ENCODE measurements at places on chromosomes 2 and 18.

DNA sequence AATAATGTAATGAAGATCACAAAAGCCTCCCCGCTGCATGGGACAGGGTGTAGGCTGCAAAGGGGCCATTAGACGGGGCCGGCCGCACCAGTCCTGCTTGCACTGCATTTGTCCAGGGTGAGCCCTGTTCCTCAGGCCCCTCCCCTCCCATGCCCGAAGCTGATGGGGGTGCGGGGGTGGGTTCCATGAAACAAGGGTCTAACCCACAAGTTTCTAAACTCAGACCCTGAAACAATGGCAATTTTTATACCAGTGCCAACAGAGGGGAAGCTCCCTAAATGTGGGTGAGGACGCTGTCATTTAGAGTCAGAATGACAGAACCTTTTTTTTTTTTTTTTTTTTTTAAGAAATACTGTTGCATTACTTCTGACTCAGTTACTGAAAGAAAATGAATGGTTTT lies 39.7 kb downstream of the HS6ST1 start:
- DNase-seq, result no peak

DNA sequence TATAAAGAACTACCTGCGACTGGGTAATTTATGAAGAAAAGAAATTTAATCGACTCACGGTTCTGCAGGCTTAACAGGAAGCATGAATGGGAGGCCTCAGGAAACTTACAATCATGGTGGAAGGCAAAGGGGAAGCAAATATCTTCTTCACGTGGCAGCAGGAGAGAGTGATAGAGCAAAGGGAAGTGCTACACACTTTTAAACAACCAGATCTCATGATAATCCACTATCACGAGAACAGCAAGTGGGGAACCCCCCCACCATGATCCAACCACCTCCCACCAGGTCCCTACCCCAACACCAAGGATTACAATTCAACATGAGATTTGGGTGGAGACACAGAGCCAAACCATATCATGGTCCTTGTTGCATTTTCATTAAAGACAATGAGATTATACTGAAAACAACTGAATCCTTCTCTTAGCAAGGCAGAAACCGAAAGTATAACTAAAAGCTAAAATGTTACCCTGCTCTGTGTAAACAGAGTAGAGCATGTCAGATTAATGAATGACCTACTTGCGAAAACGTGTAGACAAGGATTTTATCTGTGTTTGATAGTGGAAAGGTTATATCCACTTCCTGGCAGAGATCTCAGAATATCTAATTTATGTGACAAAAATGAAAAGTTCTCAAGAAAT lies 60.1 kb upstream of the RBBP8 start:
- no peak for DNase-seq

DNA sequence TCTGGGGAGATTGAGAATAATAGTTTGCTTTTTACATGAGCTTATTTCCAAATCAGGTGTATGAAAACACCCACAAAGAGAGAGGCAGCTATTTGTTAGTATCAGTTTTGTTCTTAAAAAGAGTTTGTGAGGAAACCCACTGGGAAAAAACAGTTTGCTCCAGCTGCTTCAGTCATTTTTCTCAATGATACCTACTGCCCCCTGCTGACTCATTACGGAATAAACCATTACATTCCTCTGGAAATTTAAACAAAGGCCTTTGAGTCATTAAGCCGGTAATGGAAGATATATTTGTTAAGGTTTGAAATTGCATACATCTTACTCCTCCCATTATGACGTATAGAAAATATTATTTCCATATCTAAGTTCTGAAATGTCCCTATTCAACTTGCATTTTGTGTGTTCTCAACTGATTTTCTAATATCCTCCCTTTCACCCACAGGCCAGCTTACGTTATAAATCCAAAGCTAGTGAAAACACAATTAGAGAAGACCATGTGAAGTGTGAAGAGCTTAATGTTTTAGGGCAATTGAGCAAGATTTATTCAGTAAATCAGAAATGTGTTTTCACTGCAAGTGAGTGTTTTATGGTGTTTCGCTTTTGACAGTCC lies 761.6 kb downstream of the DSC3 start:
- DNase-seq, result peak; percentile 44

DNA sequence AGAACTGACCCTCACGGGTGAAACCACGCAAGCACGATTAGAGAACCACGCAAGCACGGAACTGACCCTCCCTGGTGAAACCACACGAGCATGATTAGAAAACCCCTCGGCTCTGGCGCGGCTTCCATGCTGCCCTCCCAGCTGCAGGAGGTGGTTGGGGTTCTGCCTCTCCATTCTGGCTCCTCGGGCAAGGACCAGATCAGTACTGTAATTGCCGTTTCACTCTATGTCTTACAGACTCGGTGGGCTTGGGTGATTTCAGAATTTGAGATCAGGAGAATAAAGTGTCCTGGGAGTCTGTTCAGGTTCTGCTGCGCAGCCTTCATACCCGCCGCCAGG lies 58.3 kb upstream of the KCNG2 start:
- DNase-seq, result no peak

- no peak for DNase-seq
These were observed 125.3 kb upstream of the ZEB2 start for GRCh38 chr2:144645083-144645778.

DNA sequence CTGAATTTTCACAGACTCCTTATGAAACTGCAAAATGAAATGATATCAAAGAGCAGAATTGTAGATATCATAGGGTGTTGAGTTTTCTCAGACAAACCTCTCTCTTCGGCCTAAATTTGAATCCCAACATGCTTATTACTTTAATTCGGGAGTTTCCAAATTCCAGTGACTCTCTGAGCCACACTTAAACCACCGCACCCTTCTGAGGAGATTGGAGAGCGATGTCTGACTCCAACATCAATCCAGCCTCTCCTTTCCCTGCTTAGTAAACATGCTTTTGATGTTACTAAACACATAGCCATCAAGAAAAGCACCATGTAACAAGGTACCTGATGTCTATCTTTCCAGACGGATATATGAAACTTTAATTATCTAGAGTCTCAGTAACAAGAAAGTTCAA lies 103.1 kb upstream of the ARHGAP28 start:
- no peak for DNase-seq

DNA sequence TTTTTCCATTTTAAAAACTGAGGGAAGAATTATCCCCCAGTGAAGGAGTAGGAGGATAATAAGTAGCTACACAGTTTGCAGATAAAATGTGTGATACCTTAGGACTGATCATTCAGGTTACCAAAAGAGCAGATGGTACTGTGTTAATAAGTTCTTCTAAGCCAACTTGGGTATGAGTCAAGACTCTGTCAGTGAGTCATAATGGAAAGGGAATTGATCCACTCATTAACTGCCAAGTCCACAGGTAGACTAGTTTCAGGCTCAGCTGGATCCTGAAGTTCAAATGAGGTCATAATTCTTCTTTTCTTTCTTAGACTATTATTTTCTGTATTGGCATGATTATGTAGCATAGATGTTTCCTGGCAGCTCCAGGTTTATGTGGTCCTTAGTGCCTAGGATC lies 142.4 kb upstream of the ALPP start:
- peak; percentile 12 for DNase-seq

DNA sequence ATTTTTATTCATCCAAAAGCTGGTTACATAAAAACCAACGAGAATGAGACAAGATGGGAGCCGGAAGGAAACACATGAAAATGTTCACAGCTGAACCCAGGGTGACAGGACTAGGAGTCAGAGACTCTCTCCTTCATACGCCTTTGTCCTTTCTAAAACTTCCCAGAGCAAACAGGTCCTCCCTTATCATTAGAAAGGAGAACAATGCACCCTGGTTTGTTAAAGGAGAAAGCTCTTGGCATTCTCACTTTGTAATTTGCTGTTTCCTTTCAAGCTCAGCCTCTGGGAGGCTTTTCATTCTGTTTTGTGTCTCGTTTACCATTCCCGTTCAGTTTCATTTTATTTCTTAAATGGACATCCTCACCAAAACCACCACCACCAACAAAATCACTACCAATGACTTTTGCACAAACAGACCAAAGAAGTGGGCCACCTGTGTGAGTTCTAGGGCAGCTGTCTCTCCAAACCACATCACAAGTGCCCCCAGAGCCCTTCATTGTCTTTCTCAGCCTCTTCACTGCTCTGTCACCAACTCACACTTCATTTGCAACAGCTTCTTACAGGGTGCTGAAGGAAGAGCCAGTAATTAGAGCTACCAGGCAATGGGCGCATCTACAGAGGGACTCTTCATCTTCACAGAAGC lies 105.3 kb downstream of the HDAC4 start:
- DNase-seq, result no peak

- no peak for DNase-seq
These were observed 125.5 kb downstream of the MC4R start for GRCh38 chr18:60247103-60247502.

- no peak for DNase-seq
These were observed 76.4 kb downstream of the COL6A3 start for GRCh38 chr2:237337586-237337985.

- DNase-seq, result peak; percentile 75
These were observed 3.9 kb downstream of the NRP2 start for GRCh38 chr2:205686056-205686782.

- DNase-seq, result no peak
These were observed 13.1 kb downstream of the SOS1 start for GRCh38 chr2:39107724-39108273.

Measured in NCI-H2171 treated with DMSO at 0.1 percent for 48 hours (cell line).